AG09309 (cell line): ENCODE measurements at places on chromosomes 1 and 21.

GRCh38 chr1:24978383-24979032 lies 48.4 kb upstream of the RUNX3 start:
- DNase-seq = no peak

DNA sequence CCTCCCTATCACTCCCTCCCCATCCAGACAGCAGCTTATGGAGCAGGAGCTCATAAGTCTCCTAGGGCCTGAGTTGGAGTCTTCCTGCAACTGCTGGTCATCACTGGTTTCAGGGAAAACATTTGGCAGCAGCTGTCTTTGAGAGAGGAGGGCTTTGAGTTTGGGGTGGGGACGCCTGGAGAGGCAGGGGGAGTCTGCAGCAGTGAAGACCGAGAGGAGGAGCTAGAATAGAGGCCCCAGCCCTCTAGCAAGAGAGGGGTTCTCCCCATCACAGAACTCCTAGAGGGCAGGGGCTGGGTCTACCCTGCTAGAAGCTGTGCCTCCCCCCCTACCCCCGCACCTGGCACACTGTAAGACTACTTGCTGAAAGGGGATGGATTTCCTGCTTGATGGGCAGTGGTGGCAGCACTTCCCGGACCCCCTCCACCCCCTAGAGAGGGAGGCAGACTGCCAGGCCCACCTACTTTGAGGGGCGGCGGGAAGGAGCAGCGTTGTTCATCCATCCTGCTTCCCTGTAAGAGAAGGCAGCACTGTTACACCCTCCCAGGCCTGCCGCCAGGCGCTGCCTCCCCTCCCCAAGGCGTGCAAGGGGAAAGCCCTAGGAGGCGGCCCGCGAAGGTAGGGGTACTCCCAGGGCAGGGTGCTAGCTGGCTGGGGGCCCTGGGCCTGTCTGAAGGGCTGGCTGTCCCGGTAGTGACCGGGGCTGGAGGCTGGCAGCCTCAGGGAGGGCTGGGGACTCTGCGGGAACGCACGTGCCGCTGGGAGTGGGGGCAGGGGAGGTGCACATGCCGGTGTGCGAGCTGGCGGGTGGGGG lies 50.4 kb downstream of the RAP1GAP start:
- DNase-seq = no peak

DNA sequence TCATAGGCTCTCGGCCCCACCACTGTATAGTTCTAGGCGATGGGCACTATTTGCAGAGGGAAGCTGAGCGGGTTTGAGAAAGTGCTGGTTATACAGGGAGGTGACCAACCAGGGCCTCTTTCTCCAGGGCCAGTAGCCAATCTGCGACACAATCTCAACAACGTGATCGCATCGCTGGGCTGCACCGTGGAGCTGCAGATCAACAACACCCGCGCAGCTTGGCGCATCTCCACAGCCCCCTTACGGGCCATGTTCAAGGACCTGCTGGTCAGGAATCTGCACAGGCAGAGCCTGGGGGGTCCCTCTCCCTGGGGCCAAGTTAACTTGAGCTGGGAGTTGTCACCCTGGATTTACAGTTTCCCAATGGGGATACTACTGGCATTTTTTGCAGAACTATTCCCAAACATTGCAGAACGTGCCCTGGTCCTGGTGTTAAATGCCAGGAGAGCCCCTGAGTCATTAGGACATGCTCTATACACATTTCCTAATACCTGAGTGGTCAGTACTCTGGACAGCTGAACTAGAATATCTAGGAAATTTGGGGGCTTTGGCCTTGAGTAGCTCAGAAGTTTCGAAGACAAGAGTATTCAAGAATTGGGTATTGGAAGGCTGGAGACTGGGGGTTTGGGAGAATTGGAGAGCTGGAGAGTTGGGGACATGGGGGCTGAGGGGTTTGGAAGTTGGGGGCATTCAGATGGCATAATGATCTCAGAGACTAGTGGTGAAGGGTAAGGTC lies 6.9 kb downstream of the DCST1 start:
- DNase-seq = no peak

DNA sequence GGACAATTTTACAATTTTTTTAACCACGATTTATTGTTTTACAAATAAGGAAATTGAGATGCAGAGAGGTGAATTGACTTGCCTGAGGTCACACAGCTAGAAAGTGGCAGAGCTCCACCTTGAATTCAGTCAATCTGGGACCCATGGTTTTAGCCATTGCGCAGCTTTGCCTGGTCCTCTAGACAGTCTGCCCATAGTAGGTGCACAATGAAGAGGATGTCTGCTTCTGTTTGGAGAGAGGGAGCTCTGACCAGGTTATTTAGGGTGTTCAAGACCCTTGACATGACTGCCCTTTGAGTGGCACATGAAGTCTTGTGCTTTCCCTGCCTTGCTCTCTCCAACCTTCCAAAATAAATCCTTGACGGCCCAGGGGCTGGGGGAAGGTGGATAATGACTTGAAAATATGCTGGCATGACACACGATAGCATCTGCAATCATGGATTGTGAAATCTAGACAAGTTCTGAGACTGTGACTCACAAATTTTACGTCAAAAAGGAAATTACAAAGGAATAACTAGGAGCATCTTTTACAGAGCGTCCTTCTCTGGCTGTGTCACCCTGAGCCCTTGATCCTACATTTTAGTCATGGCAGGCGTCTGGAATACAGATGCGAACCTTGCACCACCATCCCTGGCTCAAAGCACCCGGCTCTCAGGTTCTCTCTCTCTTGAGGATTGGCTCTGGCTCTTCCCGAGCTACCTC lies 26.2 kb upstream of the ID3 start:
- DNase-seq = peak; percentile 97

DNA sequence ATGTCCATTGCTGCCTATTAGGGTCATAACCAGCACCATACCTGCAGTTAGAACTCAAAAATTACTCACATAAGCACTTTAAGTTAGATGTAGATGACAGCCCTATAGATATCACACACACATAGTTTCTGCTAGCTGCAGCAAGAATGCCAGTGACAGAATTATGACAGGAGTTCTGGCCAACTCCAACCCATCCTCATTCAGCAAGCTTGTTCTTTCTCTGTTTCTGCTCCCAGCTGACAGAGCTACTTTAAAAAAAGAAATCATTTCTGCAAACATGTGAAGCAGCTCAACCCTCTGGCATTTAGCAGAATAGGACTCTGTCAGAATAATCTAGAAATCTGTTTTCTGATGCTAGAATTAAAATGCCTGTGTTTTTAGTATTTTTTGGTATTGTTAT lies 23.8 kb upstream of the OTUD7B start:
- no peak for DNase-seq

DNA sequence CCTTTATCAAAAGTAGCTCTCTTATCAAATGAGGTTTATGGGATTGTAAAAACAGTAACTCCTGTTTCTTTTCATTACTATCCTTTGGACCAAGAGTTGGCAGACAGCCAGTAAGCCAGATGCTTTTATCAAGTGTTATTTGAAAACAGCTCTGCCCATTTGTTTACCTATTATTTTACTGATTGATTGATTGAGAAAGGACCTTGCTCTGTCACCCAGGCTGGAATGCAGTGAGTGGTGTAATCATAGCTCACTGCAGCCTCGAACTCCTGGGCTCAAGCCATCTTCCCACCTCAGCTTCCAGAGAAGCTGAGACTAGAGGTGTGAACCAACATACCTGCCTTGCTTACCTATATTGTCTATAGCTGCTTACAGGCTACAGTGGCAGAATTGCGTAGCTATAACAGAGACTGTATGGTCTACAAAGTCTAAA lies 3.6 kb downstream of the PRKAB2 start:
- no peak for DNase-seq

- DNase-seq = no peak
Observed at GRCh38 chr21:46126309-46127238, 28.7 kb downstream of the COL6A2 start.

DNA sequence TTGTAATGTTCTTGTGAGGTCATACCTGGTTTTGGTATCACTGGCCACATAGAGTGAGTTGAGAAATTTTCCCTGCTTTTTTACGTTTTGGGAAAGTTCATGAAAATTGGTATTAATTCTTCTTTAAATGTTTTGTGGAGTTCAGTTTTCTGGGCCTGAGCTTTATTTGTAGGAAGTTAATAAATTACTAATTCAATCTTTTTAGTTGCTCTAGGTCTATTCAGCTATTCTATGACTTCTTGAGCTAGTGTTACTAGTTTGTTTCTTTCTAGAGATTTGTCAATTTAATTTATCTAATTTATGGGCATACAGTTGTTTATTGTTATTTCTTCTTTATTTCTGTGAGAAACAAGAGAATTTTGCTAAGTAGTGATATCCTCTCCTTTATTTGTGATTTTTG lies 37.4 kb downstream of the HOOK1 start:
- DNase-seq = no peak

GRCh38 chr1:45686015-45686287 lies 382 bp downstream of the GPBP1L1 start:
- no peak for DNase-seq

DNA sequence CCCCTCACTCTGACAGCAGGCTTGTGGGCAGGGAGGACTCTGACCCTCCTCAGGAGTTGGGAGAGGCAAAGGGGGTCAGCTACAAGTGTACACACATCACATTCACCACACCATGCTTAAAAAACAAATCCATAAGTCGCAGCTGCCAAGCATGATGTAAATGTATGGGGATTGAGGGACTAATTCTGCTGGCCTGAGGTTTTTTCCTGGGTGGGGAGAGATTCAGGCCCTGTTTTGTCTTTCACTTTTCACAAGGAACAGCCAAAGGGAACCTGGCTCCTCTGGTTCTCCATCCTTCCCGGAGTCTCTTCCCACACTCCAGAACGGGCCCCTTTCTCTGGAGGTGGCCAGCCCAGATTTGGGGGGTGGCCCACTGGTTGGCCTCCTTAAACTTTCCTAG lies 1.3 kb upstream of the MTARC2 start:
- no peak for DNase-seq

- no peak for DNase-seq
Observed at GRCh38 chr1:27669876-27670275, 2.1 kb downstream of the IFI6 start.

- no peak for DNase-seq
Observed at GRCh38 chr21:25857308-25858074, 122.7 kb downstream of the GABPA start.

- no peak for DNase-seq
Observed at GRCh38 chr1:229062135-229062534, 208.8 kb upstream of the RAB4A start.

- no peak for DNase-seq
Observed at GRCh38 chr1:157384258-157384657, 168.1 kb downstream of the FCRL5 start.

DNA sequence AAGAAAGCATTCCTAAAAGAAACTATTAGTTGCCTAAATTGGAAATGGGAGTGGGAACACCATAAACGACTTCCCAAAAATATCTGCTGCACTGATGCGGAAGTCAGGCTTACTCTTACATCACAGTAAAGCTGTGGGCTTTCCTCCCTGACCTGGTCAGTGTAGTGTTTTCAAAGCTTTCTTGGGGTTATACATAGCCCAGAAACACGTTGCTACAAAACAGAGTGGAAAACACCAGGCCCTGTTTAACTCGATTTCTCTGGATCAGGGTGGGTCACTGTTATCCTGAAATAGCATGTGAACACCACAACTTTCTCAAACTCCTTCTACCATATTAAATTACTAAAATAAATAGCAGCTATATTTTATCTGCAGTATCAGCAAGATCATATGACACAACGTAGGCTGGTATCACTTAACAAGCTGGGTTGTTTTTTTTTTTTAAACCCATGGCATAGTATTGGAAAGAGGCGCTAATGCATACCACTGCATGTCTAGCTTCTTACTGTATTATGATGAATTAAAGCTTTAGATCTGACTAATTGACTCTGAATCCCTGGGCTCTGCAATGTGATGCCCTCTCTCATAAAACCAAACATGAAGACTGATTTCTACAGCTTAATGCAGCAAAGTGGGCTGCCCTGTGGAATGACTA lies 184.6 kb downstream of the TGFB2 start:
- no peak for DNase-seq

- no peak for DNase-seq
Observed at GRCh38 chr1:56472860-56473259, 106.5 kb downstream of the PLPP3 start.

DNA sequence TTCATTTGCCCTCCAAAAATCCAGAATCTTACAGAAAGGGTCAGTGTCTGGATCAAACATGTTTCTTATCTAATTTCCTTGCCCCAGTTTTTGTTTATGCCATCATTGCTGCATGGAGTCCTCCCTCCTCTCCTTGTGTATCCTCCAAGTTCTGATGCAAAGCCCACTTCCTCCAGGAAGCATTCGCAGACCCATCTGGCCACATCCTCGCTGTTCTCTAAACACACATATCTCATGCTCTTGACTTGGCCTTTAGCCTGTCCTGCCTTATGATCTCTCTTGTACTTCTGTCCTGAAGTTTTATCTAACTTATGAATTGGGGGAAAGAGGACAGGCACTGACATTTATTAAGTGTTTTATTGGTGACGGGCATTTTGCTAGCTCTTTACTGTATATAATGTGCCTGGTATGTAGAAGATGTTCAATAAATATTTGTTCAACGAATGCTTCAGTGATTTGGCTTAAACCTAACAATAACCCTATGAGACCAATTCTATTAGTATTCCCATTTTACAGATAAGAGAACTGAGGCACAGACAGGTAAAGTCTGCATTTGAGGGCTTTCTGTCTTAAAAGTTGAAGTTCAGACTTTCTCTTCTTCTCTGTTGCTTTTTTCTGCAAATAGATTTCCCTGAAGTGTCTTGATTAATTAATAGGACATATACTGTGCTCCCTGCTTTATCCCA lies 19.2 kb upstream of the ID3 start:
- no peak for DNase-seq

- DNase-seq = no peak
Observed at GRCh38 chr1:162422662-162423375, 10.9 kb upstream of the SH2D1B start.

- no peak for DNase-seq
Observed at GRCh38 chr1:71666609-71667008, 585.8 kb upstream of the ZRANB2 start.

- no peak for DNase-seq
Observed at GRCh38 chr1:36595921-36596320, 113.2 kb upstream of the CSF3R start.

- no peak for DNase-seq
Observed at GRCh38 chr1:167088746-167089417, 1.3 kb downstream of the GPA33 start.

DNA sequence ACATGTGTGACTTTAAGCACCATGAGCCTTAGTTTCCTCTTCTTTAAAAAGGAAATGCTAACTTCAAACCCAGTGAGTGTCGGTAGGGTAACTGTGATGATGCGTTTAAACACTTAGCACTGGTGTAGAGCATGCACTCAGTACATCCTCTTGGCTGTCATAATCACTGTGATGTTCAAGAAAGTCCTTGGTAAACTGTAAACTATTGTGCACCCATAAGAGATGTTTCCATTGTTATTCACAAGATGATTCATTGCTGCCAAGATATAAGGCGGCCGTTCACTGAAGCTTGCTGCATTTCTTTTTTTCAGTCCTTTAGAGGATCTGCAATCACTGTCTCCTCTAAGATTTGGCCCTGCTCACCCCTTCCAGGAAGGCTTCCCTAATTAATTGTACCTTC lies 61.8 kb upstream of the DAB1 start:
- DNase-seq = peak; percentile 44

- DNase-seq = no peak
Observed at GRCh38 chr1:7678491-7679158, 92.5 kb upstream of the VAMP3 start.
